Non-pigmented ciliary epithelial cell (primary cell): ENCODE measurements at places on chromosomes 7 and 10.

- peak; percentile 27 for DNase-seq
Measured at GRCh38 chr7:87474533-87475358, 734 bp downstream of the ABCB4 start.

- DNase-seq, result no peak
Measured at GRCh38 chr10:30092151-30092790, 32.9 kb upstream of the JCAD start.

- no peak for DNase-seq
Measured at GRCh38 chr7:25158966-25159365, 33.9 kb upstream of the CYCS start.

- no peak for DNase-seq
Measured at GRCh38 chr10:127243490-127244272, 47.3 kb upstream of the INSYN2A start.
